ENCODE measurements at places on chromosomes 16 and 17. TPM values are rescaled to one million over a fixed set of nuclear protein-coding genes. Genes with fewer than 3 reads are reported as not detected.
A peak's percentile ranks its signal among the peaks of the same experiment; 100 is the strongest.

Gene PROCA1
- 1.7 TPM for total RNA-seq

GRCh38 chr17:35889818-35890773, 9.9 kb upstream of the CCL5 start:
- DNase-seq = peak; percentile 15

DNA sequence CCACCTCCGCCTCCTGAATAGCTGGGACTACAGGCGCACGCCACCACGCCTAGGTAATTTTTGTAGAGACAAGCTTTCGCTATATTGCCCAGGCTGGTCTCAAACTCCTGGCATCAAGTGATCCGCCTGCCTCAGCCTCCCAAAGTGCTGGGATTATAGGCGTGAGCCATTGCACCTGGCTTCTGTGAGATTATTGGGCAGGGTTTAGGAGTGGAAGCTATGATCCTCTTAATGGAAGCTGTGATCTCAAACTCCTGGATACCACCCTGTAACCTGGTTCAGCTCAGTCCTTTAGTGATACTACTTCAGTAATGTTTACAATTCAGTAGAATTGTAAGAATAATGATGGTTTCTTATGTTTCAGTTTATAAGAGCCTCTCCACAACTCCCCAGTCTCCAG, 14.1 kb downstream of the NFE2L1 start:
- no peak for DNase-seq

Gene LITAFD
- not detected for total RNA-seq

- DNase-seq = no peak
Measured at GRCh38 chr16:85004587-85005205, 6.6 kb downstream of the ZDHHC7 start.

- no peak for DNase-seq
Measured at GRCh38 chr16:67431775-67432505, 1.0 kb downstream of the HSD11B2 start.

Gene NATD1
- 2.1 TPM for total RNA-seq

Gene HBA1
- total RNA-seq = 472 TPM

DNA sequence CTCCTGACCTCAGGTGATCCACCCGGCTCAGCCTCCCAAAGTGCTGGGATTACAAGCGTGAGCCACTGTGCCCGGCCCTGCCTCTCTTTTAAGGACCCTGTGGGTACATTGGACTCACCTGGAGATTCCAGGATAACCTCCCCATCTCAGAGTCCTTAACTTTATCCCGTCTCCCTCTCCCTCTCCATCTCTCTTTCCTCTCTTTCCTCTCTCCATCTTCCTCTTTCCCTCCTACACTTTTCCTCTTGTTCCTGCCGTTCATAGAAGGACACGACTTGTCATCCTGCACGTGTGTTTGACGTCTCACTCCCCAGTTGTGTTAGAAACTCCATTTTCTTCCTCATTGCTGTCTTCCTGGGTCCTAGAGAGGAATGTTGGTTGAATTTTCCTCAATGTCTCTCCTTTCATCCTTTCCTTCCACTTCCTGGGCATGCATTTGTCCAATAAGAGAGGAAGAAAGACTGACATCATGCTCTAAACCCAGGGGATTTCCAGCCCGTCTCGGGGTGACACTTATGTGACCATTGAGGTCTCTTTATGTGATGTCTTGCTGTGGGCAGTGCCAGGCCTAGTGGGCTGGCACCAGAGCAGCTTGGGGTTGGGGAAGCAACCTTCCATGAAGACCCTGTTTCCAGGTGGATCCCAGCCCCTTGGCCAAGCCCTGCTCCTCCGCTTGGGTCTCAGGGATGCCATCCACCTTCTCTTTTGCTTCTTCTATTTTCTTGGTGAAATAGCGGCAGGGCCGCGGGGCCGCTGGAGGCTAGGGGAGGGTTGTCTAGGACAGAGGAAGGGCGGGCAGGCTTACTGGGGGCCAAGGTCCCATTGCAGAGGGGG, 39.8 kb upstream of the IRF8 start:
- no peak for DNase-seq

- no peak for DNase-seq
Measured at GRCh38 chr17:81821147-81821546, 11.9 kb downstream of the MCRIP1 start.

DNA sequence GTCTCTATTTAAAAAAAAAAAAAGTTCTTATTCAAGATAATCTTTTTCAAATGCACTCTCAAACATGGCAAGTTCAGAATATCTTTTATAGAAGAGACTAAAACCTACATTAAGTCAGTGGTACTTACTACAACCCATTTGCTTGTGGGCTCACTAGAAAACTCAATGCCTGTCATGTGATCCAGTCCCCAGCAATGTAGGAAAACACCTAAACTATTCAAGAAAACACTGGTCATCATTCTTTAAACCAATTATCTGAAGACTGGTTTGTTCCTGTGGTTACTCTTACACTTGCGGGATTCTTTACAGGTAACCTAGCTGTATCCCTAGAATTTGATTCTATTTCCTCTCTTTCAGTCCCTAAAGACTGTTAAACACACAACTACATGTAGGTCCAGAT, 19.6 kb downstream of the MED13 start:
- DNase-seq = no peak

- DNase-seq = no peak
Measured at GRCh38 chr16:82987767-82988166, 361.0 kb downstream of the CDH13 start.

Gene KRT32
- total RNA-seq = not detected

All from urinary bladder (tissue), 4 donors.